ENCODE measurements at places on chromosomes 11 and 22. TPM values are rescaled to one million over a fixed set of nuclear protein-coding genes. Genes with fewer than 3 reads are reported as not detected.

DNA sequence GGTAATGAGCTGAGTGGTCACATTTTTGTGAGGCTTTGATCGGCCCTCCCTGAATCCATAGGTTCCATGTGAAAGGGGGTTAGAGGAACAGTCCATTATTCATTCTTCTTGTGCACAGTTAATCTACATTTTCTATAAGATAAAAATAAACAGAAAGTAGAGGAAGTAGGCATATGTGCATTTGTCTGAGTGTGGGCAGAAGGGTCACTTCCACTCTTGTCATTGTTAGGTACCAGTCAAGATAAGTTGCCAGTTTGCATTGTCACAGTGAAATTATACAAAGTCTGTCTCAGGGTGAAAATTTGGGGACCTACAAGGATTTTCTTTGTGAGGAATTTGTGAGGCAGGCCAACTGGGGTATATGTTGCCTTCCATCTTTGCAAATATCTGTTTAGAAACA lies 4.6 kb upstream of the APOL4 start:
- no peak for DNase-seq

GRCh38 chr11:99117603-99118002 lies 96.9 kb downstream of the CNTN5 start:
- no peak for DNase-seq

GRCh38 chr22:36384766-36385481 lies 2.8 kb downstream of the MYH9 start:
- no peak for DNase-seq

DNA sequence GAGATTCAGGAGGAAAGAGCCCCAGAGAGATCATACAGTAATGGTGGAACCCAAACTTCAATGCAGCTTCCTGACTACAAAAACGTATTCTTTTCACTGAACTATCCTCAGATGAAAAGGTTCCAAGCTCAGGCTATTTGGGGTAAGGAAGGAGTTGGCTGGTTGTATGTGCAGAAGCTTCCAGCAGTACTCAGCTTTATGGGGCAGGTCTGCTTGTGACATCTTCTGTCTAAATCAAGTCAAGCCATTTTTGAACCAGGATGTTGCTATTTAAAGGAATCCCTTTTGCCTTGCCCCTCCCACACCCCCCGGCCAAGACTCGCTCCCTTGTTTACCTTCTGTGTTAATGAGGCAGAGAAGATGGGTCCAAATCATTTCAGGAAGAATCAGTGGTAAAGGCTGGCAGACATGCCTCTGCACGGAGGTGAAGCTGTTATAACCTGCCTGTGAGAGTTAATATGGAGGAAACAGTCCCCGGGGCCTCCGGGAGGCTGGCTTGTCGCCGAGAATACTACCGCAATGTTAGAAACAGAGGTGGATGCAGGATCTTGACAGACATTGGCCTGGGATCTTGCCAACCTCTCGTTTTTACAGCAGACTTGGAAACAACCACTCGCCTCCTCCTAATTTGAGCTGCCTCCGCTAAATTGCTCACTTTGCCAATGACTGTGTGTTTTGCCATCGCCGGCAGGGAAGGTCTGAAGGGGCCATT lies 45.4 kb downstream of the TIMP3 start:
- DNase-seq = no peak

Gene ARHGEF12
- 81.7 TPM for total RNA-seq

- DNase-seq = no peak
These were observed 31.2 kb downstream of the C11orf71 start for GRCh38 chr11:114368918-114369680.

Gene BIK
- total RNA-seq = 0.43 TPM

Gene SLC22A25
- not detected for total RNA-seq

GRCh38 chr11:60942219-60942618 lies 9.8 kb downstream of the SLC15A3 start:
- no peak for DNase-seq

DNA sequence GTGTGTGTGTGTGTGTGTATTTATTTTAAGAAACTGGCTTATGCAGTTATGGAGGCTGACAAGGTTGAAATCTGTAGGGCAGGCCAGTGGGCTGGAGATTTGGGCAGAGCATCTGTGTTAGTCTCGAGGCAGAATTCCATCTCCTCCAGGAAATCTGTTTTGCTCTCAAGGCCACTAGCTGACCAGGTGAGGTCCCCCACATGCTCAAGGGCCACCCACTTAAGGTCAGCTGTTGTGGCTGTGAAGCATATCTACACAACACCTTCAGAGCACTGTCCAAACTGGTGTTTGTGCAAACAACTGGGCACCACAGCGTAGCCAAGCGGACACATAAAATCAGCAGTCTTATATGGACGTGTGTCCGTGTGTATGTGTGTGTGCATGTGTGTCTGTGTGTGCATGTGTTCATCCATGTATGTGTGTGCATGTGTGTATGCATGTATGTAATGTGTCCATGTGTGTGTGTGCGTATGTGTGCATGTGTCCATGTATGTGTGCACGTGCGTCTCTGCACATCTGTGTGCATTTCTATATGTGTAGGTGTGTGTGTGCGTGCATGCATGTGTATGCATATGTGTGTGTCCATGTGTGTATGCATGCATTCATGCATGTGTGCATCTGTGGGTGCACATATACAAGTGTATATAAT lies 400.9 kb downstream of the BRD1 start:
- no peak for DNase-seq

Gene FIBIN
- 8.3 TPM for total RNA-seq

Gene SPON1
- total RNA-seq = 5.0 TPM

Gene DENND5A
- 105 TPM for total RNA-seq

- DNase-seq = no peak
These were observed 34.6 kb downstream of the WNT7B start for GRCh38 chr22:45942344-45942743.

Gene NPAS4
- total RNA-seq = not detected

DNA sequence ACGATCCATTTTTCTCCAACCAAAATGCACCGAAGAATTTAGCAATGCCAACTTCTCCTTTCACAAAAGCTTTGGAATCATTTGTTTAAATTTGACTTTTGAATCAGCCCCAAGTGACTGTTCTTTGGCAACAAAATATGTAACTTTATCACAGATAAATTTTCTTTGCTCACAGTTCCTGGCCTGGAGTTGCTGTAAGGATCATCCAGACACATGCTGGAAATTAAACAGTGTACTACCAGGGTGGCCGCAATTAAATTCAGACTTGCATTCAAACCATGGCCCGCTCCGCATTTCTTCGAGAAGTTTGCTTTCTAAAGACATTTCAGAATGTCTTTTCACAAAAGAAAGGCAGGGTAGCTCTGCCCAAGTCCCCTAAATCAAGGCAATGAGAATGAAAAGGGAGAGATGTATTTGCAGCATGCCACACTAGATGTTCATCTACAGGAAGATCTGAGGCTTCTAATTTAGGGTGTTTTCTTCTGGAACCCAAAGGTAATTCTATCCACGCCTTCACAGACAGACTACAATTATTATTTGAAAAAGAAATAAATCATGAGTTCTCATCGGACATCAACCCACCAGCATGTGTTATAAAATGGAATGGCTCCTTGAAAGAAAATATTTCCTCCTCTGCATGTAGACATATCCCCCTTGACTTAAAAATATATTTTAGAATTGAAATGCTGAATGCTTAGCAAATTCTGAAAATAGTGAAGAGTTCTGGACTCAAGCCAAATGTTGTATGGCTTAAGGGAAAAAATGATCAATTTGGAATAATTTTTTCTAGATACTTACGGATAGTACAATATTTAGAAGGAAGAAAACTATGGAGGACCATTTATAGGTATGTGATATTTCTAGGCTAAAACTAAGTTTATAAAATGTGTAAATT lies 189.7 kb upstream of the BLID start:
- no peak for DNase-seq

DNA sequence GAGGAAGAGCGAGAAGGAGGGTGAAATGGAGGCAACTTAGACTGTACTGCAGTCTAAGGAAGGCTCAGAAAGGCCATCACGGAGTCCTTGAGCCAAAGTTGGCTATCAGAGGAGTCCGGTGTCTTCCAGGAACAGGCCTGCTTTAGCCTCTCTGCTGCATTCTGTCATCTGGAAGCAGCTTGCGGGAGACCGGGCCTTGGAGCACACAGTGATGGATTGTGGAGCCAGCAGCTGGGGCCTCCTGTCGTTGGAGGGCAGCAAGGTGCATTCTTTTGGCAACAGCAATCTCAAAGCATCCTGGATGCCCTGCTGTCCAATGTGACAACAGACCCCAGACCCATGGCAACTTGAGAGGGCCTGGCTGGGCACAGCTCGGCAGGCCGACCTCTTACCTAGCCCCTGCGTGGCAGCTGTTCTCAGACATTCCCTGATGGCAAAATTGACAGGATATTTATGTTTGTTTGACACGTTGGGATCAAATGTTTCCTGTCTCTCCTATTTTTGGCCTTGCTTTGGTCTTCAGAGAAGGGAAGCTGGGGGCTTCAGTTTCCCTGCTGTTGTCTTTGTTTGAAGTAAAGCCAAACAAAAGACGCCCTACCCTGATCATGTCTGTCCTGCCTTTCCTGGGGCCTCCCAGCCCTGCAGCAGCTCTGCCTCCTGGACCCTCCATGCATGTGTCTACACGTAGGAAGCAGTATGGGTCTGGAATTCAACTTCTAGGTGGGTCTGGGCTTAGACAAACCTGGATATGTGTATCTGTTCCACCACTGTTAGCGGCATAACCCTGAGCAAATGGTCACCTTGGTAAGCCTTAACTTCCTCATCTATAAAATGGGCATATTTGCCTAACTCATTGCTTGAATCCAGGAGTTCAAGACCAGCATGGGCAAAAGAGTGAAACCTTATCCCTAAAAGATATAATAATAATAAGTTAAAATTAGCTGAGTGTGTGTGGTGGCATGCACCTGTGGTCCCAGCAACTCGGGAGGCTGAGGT lies 43.9 kb upstream of the LMO2 start:
- DNase-seq = no peak

DNA sequence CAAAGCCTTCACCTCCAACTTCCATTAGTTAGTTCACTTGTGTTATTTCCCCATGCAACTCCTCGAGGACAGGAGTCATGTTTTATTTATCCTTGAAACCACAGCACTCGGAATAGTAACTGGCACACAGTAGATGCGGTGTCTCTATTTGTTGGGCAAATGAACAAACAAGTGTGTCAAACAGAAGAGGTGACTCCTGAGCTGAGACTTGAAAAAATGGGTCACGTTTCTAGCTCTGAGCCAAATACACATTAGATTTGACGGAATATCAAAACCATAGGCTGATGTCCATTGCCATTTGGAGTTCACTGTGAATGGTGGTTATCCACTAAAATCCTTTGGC lies 68.9 kb downstream of the C11orf91 start:
- DNase-seq = no peak

DNA sequence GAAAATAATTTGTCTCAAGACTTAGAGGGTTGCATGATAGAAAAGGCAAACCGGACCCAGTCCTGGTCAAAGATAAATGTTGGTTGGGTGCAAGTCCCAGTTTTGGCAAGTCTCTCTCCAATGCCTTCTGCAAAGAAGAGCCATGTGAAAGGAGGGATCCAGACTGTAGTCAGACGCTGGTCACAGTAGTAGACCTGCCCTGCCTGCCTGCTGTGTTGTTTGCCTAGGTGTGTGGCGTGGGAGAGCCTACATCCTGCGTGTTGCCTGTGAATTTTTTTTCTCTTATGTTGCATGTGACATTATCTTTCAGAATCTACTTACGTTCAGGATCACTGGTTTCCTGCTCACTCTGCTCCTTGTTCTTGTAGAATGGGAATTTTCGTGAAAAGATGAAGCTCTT lies 197.6 kb upstream of the CCDC90B start:
- DNase-seq = no peak

Gene OR51B4
- not detected for total RNA-seq

DNA sequence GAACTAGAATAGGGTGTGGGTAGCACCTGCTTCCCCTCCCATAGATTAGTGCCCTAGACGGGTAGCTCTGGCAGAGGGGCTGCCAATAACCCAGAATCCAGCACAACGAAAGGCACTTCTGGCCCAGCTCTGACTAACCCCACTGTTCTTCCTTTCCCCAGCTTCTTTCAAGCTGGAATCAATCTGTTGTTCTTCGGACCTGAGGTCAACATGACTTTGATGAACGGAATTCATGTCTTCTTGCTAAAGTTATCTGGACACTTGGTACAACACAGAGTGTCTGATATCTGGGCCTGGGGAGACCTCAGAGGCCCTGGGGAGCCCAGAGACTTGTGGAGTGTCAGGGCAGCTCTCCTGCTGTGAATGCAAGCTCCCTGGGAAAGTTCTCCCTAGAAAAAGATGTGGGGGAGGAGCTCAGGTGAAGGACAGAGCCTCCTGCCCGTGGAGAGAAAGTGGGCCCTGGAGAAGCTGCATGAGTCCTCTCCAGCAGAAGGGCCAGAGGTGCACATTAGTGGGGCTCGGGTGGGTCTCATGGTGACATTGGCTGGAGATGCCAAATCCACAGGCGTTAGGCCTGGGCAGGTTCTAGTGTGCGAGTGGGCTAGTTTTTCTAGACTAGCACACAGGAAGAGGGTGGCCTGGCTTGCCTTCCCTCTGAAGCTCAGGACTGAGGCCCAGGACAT lies 6.3 kb downstream of the KCNJ11 start:
- no peak for DNase-seq

Gene FBLN1
- total RNA-seq = 113 TPM

DNA sequence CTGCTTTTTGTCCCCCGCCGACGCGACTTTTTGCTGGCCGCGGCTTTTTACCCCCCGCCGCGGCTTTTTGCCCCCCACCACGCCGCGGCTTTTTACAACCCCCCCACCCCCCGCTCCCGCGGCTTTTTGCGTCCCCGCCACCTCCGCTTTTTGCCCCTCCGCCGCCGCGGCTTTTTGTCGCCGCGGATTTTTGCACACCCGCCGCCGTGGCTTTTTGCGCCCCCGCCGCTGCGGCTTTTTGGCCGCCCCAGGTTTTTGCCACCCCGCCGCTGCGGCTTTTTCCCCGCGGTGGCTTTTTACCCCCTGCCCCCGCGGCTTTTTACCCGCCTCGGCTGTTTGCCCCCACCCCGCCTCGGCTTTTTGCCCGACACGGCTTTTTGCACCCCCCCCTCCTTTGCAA lies 205.5 kb downstream of the CCT8L2 start:
- no peak for DNase-seq

Gene OR52H1
- not detected for total RNA-seq

DNA sequence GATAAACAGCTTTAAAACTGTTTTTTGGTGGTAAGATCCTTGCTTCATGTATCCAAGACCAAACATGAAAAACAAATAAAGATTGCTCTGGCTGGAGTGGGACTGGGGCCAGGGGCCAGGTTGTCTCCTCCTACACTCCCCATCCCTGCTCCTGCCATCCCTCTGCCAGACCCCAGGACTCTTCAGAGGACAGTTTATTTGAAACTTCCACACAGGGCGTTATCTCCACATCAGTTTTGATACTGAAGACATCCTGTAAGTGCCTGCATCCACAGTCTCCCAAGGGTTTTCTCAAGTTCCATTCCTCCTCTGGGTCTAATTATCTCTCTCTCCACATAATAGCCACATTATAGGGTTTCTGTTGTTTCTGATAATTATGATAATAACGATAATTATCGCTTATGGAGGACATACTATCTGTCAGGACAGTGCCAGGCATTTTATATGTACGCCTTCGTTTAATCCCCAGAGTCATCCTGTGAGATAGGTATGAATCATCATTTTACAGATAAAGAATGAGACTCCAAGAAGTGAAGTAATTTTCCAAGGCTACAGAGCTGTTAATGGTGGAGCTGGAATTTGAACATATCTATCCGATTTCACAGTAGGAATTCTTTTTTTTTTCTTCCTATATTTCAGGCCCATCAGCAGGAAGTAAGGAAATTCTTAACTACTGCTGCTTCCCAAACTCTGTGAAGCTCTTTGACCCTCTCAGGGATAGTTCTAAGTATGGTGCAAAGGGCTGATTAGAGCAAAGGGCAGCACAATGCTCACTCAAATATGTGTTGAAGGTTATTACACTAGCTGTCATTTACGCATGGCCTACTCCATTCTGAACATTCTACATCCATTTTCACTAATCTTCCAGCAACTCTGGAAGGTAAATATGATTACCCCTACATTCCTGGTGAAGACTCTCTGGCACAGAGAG lies 488.0 kb upstream of the CCDC90B start:
- DNase-seq = no peak
